ENCODE measurements at places on chromosomes 7 and 10. TPM values are rescaled to one million over a fixed set of nuclear protein-coding genes. Genes with fewer than 3 reads are reported as not detected.
A peak's percentile ranks its signal among the peaks of the same experiment; 100 is the strongest.

DNA sequence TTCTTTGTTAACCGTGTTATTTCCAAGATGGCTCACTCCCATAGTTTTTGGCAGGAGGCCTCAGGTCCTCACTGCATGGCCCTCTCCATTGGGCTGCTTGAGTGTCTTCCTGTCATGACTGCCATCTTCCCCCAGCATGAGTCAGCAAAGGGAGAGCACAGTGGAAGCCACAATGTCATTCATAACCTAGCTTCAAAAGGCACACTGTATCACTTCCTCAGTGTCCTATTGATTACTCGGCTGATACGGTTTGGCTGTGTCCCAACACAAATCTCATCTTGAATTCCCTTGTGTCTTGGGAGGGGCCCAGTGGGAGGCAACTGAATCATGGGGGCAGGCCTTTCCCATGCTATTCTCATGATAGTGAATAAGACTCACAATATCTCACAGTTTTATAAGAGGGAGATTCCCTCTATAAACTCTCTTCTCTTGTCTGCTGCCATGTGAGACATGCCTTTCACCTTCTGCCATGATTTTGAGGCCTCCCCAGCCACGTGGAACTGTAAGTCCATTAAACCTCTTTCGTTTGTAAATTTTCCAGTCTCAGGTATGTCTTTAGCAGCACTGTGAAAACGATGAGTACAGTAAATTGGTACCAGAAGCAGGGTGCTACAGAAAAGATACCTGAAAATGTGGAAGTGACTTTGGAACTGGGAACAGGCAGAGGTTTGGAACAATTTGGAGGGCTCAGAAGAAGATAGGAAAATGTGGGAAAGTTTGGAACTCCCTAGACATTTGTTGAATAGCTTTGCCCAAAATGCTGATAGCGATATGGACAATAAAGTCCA lies 106.5 kb downstream of the PRLHR start:
- DNase-seq, result no peak

GRCh38 chr7:54394834-54395233 lies 147.3 kb upstream of the VSTM2A start:
- DNase-seq, result peak; percentile 13

- DNase-seq, result no peak
Observed at GRCh38 chr10:61845950-61846268, 55.6 kb upstream of the ARID5B start.

The LBX1 gene
- not detected for polyA plus RNA-seq

The PRRT4 gene
- 0.26 TPM for polyA plus RNA-seq

- DNase-seq, result no peak
Observed at GRCh38 chr10:111077785-111078504, 1.1 kb downstream of the ADRA2A start.

DNA sequence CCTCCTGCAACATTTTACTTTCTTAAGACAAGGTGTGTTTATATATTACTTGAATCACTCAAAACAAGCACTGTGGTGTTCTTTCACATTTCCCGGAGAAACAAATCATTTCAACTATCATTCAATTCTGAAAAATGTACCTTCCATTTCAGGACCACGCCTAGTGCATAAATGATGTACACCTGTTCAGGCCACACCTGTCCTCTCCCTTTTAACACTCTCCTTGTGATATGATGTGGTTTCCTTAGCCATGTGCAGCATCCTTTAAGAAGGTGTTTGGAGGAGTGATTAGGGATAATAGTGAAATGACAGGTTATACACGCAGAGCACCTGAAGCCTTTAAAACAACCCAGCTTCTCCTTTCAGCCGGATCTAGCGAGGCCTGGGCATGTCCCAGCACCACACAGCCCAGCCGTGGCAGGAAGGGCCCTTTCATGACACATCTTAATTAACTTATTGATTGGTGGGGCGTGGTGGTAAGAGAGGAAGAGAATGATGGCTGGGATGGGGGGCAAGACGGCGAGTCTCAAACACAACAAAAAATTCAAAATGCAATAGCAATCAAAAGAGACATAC lies 26.9 kb downstream of the ABLIM1 start:
- no peak for DNase-seq

The C10orf62 gene
- polyA plus RNA-seq, result 0.05 TPM
